CD4-positive, alpha-beta T cell treated with Interferon gamma for 1 hour (primary cell): ENCODE measurements at places on chromosomes 6 and 20.

GRCh38 chr6:81487489-81487888, 265.0 kb downstream of the TENT5A start:
- no peak for DNase-seq

DNA sequence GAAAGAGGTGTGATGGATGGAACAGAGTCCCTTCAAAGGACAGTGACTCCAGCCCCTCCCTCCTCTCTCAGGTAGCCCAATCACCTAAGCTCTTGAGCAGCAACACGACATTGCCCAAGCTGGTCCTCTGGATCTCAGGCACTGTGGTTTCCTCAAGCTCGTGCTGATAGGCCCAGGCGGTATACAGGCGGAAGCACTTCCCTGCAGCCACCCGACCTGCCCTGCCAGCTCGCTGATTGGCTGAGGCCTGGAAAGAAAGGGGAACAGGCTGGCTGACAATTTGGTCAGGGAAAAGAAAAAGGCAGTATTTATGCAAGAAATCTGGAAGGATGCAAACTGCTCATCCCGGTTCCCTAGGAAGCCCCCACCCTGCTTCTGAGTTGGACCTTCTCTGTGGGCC, 9.6 kb downstream of the C6orf136 start:
- peak; percentile 51 for DNase-seq

DNA sequence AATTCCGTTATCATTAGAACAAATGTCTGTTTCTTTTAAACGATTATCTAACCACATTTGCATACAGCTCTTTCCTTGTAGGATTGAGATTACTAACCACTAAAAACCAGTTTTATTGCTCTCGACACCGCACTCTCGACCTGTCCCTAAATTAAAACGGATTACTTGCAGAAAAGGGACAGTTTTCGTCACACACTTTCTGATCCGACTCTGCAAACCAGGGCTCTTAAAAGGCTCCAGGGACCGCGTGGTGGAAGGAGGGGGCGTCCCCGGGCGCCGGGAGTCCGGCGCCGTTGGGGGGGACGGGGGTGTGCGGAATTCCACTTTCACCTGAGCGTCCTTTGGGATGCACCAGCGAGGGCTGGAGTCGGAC, 731 bp downstream of the MAK start:
- DNase-seq: no peak

DNA sequence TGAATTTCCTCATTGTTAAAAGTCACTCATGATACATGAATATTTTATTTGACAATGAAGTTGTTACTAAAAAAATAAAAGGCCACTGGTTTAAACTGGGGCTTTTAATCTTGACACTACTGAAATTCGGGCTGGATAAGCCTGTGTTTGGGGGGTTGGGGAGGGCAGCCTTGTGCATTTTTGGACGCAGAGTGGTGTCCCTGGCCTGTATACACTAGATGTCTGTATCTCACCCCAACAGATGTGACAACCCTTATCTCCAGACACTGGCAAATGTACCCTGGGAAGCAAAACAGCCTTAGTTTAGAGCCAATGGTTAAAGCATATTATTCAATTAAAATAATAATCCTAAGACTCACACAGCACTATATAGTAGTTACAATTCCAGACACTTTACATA, 24.8 kb downstream of the MAN1A1 start:
- DNase-seq: no peak

DNA sequence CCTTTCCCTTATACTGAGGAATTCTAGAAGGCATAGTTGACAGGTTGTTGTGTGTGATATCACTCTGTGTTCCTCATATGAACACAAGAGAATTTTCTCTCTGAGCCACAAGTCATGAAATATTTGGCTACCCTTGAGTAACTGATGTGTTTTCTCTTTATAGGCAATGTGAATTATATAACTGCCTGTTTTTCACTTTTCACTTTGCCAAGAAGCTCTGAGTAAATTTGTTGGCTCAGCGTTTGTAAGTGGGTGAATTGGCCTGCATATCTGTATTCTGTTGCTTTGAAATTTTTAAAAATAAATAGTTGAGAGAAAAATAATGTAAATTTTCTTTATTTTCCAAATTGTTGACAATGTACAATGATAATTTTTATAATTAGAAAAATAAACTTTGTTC, 5.2 kb upstream of the BTBD9 start:
- DNase-seq: no peak

GRCh38 chr6:36136034-36136433, 5.7 kb downstream of the MAPK13 start:
- DNase-seq: no peak

- no peak for DNase-seq
Measured at GRCh38 chr20:34922654-34923381, 32.8 kb downstream of the GSS start.

DNA sequence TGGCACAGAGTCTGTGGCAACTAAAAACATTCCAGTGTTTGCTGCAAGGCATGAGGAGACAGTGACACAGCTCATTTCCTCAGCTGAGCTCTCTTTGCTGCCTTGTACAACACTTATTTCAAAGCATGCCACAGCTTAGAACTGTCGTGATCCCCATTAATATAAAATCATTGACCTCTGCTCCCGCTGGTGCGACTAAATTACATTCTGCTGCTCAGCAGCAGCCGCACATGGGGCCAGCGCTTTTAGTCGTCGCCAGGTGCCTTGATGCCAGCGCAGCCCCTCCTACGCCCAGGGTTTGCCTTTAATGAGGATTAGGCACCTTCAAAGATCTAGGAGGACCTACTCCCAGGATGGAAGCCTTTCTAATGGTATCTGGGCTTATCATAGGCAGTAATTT, 717.9 kb upstream of the POU3F2 start:
- no peak for DNase-seq

- no peak for DNase-seq
Measured at GRCh38 chr20:18421608-18422007, 45.2 kb downstream of the DZANK1 start.

DNA sequence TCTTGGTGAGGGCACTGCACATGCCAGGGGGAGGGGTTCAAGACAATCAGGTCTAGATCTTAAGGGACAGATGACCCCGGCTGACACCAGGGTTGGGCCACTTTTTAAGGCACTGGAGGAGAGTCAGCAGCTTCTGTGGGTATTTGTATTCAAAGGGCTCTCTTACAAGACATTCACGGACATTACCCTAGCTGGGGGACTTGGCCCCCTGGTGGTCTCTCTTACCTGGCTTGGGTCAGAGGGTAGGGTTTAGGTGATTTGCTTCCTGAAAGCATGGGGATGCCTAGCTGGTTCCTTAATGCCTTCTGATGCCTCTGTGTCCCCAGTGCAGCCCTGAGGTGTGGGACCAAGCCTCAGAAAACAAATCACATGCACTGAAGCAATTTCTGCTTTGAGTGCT, 354.7 kb downstream of the CDC5L start:
- DNase-seq: no peak

DNA sequence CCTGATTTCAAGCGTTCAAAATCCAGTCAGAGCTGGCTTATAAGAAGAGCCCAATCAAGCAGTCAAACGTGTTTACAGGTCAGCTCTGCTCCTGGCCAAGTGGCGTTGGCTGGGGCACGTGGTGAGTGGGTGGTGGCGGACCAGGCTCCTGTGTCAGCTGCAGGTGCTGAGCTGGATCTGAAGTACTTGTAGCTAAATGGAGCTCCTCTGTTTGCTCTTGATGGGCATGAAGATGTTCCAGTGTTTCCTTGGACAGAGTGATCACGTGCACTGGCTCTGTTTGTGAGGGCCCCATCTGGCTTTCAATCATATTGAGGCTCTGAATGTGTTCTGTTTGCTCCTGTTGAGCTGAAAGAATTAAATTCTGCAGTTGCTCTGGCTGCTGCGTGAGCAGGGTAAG, 10.2 kb upstream of the MICAL1 start:
- DNase-seq: no peak

DNA sequence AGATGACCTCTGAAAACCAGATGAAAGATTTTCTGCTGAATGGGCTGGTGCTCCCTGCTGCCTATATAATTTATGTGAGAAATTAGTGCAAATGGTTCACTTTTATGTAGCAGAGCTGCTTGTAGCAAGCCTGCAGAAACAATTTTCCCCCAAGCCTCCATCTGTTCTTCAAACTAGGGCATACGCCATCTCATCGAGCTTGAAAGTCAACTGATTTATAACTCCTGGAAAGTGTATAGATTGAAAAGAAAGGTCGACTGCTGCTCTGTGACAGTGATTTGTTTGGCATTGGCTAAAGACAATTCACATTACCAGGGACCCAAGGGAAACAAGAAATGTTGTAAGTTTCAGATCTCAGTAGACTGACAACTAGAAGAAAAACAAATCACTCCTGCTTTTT, 93.3 kb downstream of the PACRG start:
- no peak for DNase-seq

- no peak for DNase-seq
Measured at GRCh38 chr6:19896693-19897010, 59.5 kb downstream of the ID4 start.

DNA sequence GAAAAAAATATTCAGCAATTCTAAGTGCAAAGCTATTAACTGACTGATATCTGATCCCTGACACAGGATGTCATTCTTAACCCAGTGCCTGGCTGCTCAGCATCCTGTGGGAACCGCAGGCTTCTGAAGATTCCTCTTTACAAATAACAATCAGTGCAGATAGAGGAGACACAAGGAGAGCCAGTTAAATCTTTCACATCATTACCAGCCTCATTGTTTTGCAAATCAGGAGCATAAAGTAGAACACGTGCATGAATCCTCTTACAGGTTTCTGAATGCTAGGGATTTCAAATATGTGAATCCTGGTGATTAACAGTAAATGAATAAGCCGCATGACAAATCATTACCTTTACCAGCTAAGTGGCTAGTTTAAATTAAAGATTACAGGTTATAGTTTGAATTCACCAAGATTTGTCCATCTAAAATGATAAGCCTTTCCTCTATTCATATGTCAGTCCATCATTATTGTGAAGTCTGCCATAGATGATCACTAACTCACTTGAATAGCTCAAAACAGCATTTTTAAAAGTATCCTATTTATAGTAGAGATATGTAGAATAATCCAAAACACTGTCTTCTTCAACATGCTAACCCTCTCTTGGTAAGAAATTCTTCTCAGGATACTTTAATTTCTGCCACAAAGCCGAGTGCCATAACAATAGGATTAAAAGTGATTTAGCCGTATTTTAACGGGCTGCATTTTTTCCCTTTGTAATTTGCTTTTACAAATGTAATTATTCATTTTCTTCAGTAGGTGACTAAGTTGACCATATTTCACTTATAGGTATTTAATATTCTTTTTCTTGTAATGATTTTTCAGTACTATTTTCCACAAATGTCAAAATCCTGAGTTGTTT, 367.3 kb upstream of the EPHA7 start:
- DNase-seq: no peak

DNA sequence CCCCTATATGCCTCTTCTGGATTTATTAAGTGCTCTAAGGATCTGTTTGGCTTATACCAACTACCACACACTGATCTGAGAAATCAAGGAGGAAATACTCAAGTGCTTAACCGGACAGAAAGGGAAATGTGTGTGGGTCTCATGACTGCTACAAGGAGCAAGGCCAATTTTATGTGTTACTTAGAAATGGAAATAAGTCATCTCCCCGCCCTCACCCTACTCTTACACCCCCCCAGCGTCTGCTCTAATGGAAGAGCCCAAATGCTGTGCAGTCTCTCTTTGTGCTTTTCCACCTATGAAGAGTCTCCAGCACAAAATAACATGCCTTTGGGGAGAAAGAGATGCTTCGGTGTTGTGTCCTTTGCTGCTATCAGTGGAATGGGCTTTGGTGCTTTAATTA, 428.8 kb upstream of the ARID1B start:
- DNase-seq: no peak

DNA sequence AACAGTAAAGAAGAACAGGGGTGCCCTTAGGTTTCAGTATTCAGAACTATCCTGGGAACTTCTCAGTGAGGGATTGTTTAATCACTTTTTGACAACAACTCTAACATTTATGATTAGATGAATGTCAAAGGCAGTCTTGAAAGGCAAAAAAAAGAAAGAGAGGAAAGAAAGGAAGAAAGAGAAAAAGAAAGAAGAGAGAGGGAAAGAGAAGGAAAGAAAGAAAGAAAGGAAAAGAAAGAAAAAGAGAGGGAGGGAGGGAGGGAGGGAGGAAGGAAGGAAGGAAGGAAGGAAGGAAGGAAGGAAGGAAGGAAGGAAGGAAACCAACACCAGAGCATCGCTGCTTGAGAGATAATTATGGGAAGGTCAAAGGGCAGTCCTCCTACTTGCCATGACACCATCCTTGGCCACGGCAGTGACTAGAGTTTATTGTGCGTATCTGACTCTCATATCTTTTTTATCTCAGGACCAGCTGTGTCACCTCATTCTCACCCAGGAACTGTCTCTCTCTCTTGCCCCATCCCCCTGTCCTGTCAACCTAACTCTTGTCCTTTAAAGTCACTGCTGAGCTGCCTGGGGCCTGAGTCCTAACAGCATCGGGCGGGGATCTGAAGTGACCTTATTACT, 96.8 kb upstream of the ATXN1 start:
- no peak for DNase-seq

DNA sequence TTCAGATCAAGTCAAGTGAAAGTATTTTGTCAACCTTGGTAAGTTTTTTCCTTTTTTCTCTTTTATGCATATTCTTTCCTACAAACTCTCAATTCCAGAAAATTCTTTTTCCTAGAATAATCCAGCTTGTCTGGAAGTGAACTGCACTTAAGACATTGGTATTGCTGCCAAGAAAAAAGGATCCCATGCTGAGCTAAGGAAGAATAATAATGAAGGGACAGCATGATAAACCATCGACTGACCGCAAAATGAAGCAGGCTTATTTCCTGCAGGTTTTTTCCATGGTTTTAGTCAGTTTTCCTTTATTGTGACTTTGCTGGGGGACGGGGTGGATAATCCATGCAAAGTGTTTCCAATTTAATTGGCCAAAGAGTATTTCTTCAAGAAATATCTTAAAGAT, 857.6 kb upstream of the SLC35B3 start:
- DNase-seq: no peak

DNA sequence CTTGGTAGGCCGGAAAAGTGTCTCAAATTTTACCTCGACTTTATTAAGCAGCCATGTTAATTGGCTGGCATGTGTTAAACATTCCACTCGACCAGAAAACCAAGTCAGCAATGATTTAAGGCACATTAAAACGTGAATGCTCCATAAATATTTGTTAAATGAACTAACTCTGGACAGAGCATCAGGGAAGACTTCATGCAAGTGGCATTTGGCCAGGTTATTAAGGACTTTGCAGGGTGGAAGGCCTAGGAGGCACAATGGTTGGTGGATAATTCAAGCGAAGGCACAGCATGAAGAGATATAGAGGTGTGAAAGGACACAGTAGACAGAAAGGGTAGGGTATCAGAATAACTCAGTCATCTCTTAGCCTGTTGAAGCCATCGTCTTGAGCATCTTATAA, 23.0 kb downstream of the ELOVL5 start:
- no peak for DNase-seq
